Breast epithelium (tissue), 4 donors: ENCODE measurements at places on chromosomes 7 and 10. TPM values are rescaled to one million over a fixed set of nuclear protein-coding genes. Genes with fewer than 3 reads are reported as not detected.

- H3K4me3 ChIP-seq: no peak overlapping the region
- no peak for DNase-seq
- peak overlapping the region; percentile 42 for H3K27ac ChIP-seq
- no peaks in the 10 kb centered on the region for H3K36me3 ChIP-seq
- no peaks in the 10 kb centered on the region for H3K4me1 ChIP-seq
Observed at GRCh38 chr10:63501954-63502353, 19.2 kb upstream of the REEP3 start.

The SPDYE16 gene
- 0.73 TPM for total RNA-seq

DNA sequence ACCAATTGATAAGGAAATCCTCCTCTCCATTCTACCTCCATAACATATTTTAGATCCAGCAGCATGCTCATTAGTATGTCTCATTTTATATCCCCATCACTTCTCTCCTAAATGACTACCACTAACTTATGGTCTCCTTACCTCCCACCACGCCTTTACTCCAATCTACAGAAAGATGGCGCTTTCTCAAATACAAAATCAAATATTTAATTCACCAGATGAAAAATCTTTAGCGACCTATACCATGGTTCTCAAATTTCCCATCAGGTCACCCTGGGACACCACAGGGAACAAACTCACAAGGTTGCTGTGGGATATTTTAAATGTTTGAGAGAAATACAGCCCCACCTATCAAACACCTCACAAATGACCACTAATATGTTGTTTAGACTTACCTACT is 27.0 kb upstream of the EBLN1 start:
- no peak overlapping the region for H3K4me3 ChIP-seq
- no peaks in the 10 kb centered on the region for H3K27me3 ChIP-seq
- no peaks in the 10 kb centered on the region for H3K36me3 ChIP-seq
- H3K4me1 ChIP-seq: no peaks in the 10 kb centered on the region
- H3K27ac ChIP-seq: no peak overlapping the region
- no peak for DNase-seq

GRCh38 chr10:49594594-49594993 is 15.5 kb upstream of the SLC18A3 start:
- no peaks in the 10 kb centered on the region for H3K4me1 ChIP-seq
- no peak overlapping the region for H3K27ac ChIP-seq
- peaks cover 12% of the 10 kb centered on the region for H3K27me3 ChIP-seq
- H3K4me3 ChIP-seq: no peak overlapping the region
- H3K36me3 ChIP-seq: no peaks in the 10 kb centered on the region

DNA sequence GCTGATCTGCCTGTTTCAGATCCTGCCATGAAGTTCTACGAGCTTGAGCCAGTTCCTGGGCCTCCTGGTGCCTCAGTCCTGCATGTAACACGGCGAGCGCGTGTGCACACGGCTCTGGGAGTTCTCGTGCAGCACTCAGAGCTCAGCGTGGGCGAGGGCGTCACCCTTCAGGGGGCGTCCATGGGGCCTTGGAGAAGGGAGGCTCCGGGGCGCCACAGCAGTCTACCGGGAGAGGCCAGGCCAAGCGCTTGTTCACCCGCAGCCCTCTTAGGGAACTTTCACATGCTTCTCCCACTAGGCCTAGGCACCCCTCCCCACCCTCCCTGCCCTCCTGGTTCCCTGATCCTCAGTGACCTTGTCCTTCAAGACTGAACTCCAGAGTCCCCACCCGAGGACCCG is 83.1 kb downstream of the BMS1 start:
- H3K36me3 ChIP-seq: no peaks in the 10 kb centered on the region
- H3K27me3 ChIP-seq: peaks cover 12% of the 10 kb centered on the region
- H3K4me3 ChIP-seq: peak overlapping the region; percentile 26
- no peaks in the 10 kb centered on the region for H3K4me1 ChIP-seq
- DNase-seq: no peak

- H3K4me1 ChIP-seq: no peaks in the 10 kb centered on the region
- H3K27me3 ChIP-seq: no peaks in the 10 kb centered on the region
- no peak overlapping the region for H3K27ac ChIP-seq
- no peaks in the 10 kb centered on the region for H3K36me3 ChIP-seq
Observed at GRCh38 chr7:47233996-47234395, 347.9 kb downstream of the TNS3 start.

DNA sequence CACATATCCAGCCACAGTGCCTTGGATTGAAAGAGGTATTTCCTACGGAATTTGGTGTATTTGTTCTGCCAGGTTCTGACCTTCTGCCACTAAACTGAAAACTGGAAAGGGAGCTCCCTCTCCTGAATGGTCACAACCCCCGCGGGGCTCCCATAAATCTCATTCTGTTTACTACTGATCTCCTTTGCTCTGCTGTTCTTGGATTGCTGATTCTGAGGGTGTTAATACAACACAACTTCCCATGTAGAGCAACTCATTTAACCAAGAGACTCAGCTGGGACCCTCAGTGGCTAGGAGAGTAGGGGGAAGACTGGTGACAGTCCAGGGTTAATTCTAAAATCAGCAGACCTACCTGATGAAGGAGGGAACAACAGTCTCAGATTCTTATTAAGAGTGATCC is 662.9 kb downstream of the INHBA start:
- no peak overlapping the region for H3K27ac ChIP-seq
- H3K4me1 ChIP-seq: no peaks in the 10 kb centered on the region
- no peak overlapping the region for H3K4me3 ChIP-seq
- H3K27me3 ChIP-seq: no peaks in the 10 kb centered on the region
- DNase-seq: no peak

The MBL2 gene
- not detected for total RNA-seq

The HOXA9 gene
- total RNA-seq: 9.0 TPM

- H3K4me3 ChIP-seq: no peak overlapping the region
- no peaks in the 10 kb centered on the region for H3K4me1 ChIP-seq
- no peak overlapping the region for H3K27ac ChIP-seq
- no peaks in the 10 kb centered on the region for H3K27me3 ChIP-seq
- H3K36me3 ChIP-seq: no peaks in the 10 kb centered on the region
Observed at GRCh38 chr10:73559590-73559989, 31.6 kb downstream of the USP54 start.

The C10orf105 gene
- total RNA-seq: not detected

DNA sequence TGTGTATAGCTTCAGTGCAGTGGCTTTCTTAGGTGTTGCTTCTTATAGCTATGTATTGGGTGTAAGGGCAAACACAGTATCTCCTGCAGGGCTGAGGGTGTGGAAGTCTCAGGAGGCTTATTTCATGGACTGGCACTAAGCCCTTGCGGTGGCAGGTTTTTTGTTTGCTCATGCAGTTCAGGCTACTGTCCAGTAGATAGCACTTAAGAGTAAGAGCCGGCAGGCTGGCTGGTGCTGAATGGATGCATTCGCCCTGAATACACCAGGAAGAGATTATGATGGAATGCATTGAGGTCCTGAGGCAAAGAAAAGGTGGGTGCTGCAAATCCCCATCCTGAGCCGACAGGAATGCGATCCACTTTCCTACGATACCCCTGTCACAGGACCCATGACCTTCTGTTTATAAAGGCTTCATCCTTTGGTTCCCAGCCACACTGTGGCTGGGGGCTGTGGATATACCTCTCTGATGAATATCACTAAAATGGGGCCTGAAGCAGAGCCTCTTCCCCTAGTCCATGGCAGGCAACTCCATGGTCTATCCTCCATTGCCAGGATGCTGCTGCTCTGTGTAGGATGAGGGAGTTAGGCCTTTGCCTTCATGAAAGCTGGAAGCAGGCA is 44.9 kb downstream of the ANXA8 start:
- H3K27ac ChIP-seq: no peak overlapping the region
- H3K4me1 ChIP-seq: no peaks in the 10 kb centered on the region
- H3K27me3 ChIP-seq: no peaks in the 10 kb centered on the region
- H3K4me3 ChIP-seq: no peak overlapping the region

- H3K4me1 ChIP-seq: no peaks in the 10 kb centered on the region
- no peaks in the 10 kb centered on the region for H3K36me3 ChIP-seq
- H3K4me3 ChIP-seq: no peak overlapping the region
- H3K27me3 ChIP-seq: no peaks in the 10 kb centered on the region
- no peak for DNase-seq
Observed at GRCh38 chr7:123923599-123923998, 1.4 kb upstream of the SPAM1 start.

DNA sequence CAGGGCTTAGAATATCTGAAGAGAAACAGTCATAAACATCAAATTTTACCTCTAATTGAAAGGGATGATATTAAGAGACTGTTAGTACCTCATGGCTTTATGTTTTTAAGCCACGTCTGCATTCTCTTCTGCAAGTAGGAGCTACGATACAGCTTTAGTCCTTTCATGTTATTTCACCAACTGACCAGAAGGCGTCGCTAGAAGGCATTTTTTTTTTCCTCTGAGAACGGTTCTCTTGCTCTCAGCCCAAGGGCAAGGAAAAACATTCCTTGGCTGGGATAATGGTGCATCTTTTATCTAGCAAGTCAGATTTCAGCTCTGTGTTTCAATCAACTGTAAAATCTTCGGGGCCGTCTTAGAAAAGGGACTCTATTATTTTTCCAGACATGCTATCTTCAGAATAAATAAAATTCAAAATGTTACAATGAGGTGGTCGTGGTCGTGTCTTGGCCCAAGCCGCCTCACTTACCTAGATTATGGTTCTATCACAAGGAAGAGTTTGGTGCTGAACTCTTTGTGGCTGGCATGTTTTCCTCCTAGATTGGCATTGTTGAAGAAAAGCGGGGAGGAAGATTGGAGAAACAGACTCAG is 41.6 kb upstream of the LYZL2 start:
- H3K4me3 ChIP-seq: peak overlapping the region; percentile 17
- no peaks in the 10 kb centered on the region for H3K4me1 ChIP-seq
- no peaks in the 10 kb centered on the region for H3K27me3 ChIP-seq

DNA sequence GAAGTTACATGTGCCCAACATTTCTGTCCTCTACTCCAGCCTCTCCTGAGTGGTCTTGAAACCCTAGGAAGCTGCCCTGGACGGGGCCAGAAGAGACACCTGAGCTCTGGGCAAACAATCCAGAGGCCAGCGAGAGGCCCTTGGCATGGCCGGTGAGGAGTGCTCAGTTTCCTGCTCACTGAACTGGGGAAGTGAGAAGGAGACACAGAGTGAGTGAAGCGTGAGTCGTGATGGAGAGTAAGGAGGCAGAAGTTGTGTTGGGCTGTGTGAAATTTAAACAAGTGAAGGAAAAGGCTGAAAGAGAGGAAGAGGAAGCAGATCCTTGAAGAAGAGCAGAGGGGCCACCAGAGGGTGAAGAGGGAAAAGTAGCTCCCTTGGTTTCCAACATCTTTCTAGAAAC is 73.2 kb downstream of the WNT2 start:
- H3K4me1 ChIP-seq: no peaks in the 10 kb centered on the region
- no peak overlapping the region for H3K27ac ChIP-seq
- H3K36me3 ChIP-seq: no peaks in the 10 kb centered on the region
- DNase-seq: no peak
- H3K4me3 ChIP-seq: no peak overlapping the region

DNA sequence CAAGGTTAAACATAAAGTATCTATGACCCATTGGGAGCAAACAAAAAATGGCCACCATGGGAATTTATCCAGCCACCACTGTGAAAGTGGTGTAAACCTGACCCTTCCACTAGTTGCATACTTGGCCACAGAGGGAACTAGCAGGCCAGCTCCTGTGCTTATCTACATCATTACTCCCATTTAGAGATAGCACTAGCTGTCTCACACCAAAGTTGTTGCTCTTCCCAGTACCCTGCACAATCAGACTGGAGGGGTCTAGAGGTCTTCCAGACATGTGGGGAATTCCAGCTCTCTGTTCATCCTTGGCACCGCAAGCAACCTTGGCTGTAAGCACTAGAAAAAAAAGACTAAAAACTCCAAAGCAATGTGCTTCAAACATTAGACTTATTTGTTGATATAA is 113.9 kb downstream of the IPMK start:
- no peaks in the 10 kb centered on the region for H3K36me3 ChIP-seq
- H3K27ac ChIP-seq: no peak overlapping the region
- no peak overlapping the region for H3K4me3 ChIP-seq
- DNase-seq: no peak

DNA sequence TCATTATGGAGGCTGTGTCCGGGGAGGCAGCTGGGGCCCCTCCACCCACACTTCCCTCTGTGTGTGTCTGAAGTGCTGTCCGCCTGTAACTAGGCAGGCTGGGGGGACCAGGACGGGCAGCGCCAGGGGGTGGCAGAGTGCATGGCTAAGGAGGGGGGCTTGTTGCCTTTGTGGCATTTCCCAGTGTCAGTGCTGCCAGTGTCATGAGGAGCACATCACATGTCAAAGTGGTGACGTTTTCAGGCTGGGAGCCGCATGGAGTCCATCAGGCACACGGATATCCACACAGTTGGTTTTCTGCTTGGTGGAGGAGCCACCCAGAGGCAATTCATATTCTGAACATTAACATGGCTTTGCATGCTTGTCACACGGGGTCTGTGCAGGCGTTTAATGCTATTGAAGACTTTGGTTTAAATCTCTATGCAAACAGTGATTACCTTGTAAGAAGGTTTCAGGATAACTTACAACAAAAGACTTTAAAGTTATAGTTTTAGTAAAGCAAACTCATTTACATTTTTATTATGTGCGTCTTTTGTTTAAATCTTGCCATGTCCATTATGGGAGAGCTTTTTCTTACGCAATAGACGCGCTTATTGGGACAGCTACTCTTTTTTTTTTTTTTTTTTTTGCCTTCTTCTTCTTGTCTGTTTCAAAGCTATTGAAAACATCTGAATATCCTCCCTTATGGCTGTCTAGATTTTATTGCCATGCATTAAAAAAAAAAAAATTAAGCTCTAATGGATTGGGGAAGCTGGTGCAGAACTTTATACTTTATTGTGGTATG is 52.9 kb downstream of the C10orf67 start:
- H3K27me3 ChIP-seq: no peaks in the 10 kb centered on the region
- no peak for DNase-seq
- no peak overlapping the region for H3K4me3 ChIP-seq
- no peaks in the 10 kb centered on the region for H3K4me1 ChIP-seq

DNA sequence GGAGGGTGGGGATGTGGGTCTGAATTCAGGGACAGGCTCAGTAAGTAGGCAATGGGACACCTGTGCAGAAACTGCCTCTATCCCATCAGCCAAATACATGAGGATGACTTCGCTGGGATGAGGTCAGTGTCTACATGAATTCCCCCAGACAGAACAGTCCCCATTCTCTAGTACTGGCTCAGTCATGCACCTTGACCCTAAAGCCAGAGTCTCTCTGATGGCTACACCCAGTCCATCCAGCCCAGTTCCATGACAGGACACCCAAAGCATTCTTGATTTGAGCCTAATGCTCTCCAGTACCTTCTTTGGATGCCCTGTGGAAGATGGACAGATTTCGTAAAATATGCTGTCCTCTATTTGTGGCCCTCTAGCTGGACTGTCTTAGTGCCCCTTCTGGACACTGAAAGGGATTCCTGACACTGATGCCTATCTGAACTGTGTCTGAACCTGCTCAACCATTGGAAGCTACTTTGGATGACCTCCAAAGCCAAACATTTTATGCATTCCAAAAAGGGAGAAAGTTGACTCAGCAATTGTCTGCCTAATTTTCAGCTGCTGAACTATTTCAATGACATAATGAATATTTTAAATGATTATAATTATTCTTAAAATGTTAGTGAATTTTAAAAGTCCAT is 14.6 kb downstream of the SFRP4 start:
- peak overlapping the region; percentile 30 for H3K27ac ChIP-seq
- DNase-seq: no peak
- H3K4me1 ChIP-seq: no peaks in the 10 kb centered on the region
- no peaks in the 10 kb centered on the region for H3K36me3 ChIP-seq
- no peak overlapping the region for H3K4me3 ChIP-seq

- H3K4me3 ChIP-seq: no peak overlapping the region
- H3K27ac ChIP-seq: no peak overlapping the region
- no peaks in the 10 kb centered on the region for H3K27me3 ChIP-seq
- H3K36me3 ChIP-seq: no peaks in the 10 kb centered on the region
Observed at GRCh38 chr10:43141421-43141820, 3.2 kb downstream of the CSGALNACT2 start.
